ENCODE measurements at places on chromosomes 1 and 21.
A peak's percentile ranks its signal among the peaks of the same experiment; 100 is the strongest.

- peak; percentile 76 for DNase-seq
Measured at GRCh38 chr1:110207831-110208230, 2.3 kb upstream of the KCNC4 start.

DNA sequence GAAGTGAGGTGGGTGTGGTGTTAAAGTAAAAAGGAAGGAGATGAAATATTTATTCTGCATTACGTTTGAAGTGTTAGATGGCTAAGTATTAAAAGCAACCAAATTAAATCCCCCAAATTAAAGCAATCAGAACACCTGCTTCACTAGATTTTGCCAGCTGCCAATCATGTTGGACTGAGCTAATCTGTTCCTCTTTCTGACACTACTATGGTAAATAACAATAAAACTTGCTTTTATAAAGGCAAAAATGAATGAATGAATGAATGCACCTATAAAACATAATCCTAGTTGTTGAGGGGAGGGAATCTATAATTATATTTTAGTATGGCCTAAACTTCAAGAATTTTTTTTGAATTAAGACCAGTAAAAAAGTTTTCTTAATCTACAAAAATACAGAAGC, 51.0 kb downstream of the RAB3GAP2 start:
- no peak for DNase-seq

GRCh38 chr1:44609768-44610526, 64.3 kb downstream of the TMEM53 start:
- no peak for DNase-seq

DNA sequence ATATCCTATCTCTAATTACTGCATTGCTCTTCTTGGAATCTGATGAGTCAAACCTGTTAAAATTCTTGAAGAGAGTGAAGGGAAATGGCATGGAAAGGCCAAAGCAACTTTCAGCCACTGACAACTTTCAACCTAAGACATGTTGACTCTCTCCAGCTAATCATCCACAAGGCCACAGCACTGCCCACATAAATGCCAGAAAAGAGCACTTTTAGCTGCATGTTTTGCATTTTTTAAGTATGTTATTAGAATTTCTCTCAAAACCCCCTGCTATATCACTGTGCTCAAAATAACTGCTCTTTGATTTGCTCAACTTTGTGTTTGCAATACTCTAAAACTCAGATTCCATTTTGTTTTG, 352.5 kb downstream of the ADGRL2 start:
- no peak for DNase-seq

Data from activated naive CD8-positive, alpha-beta T cell treated with anti-CD3 and anti-CD28 coated beads for 36 hours (primary cell).